ENCODE measurements at places on chromosomes 12 and 14.

DNA sequence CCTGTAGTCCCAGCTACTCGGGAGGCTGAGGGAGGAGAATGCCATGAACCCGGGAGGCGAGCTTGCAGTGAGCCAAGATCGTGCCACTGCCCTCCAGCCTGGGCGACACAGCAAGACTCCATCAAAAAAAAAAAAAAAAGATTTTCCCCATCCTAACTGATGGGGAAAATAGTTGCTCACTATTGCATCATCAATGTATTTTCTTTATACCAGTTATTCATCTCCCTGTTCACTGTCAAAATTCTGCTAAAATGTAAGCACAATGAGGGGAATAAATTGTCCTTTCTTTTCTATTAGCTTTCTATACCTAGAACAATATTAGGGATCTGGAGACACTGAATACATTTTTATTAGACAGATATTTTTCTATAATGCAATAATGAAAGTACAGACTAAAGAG is 561.3 kb downstream of the CCER1 start:
- no peak for DNase-seq

GRCh38 chr14:24700511-24700910 is 66.5 kb upstream of the GZMB start:
- DNase-seq, result no peak

DNA sequence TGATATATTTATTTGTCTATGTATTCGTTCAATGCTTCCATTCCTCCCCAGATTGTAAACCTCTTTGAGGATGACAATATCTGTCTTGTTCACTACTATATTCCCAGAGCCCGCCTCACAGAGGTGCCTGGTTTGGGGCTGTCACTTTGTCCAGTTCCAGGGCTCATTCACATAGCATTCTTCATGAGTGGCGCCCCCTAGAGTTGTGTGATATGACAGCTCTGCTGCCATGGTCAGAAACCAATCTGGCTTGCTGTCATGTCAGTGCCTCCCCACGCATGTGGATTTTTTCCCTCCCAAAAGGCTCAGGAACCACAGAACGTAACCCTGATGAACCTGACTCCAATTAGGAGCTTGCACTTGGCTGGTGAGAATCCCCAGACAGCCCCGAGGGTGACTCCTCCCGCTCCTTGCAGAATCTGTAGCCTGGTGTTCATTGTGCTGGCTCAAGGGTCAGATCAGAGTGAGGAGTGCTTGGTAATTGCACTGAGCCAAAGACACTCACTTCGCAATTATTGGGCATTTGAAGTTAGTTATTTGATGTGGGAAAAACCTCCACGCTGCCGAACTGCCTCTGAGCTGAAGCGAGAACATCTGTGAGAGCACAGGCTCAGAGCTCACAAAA is 145.5 kb downstream of the PTPN11 start:
- DNase-seq, result no peak

GRCh38 chr14:64965356-64966000 is 6.7 kb downstream of the RAB15 start:
- DNase-seq, result no peak

GRCh38 chr14:52473557-52473956 is 78.7 kb downstream of the TXNDC16 start:
- DNase-seq, result no peak

- no peak for DNase-seq
Observed at GRCh38 chr14:99395909-99396530, 84.6 kb downstream of the SETD3 start.

DNA sequence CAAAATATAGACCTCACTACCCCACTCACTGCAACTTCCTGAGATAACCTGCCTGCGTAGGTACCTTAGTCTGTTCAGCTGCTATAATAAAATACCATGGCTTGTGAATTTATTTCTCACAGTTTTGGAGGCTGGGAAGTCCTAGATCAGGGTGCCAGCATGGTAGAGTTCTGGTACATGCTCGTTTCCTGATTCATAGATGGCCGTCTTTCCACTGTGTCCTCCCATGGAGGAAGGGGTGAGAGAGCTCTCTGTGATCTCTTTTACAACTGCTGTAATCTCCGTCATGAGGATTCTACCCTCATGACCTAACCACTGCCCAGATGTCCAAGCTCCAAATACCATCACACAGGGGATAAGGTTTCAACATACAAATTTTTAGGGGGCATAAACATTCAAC is 49.7 kb downstream of the KCNA1 start:
- DNase-seq, result no peak

DNA sequence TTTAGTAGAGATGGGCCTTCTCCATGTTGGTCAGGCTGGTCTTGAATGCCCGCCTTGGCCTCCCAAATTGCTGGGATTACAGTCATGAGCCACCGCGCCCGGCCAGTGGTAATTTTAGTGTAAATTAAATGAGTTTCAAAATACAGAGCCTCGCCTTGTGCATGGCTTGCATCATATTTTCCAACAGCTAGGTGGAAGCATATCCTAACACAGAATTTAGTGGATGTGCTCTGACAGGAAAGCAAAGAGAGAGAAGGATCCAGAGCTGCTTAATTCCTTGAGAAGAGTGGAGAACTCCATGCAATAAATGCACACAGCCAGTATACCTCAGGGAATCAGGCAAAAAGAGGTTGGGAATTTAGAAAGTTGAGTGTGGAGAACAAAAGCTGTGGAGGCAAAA is 2.5 kb downstream of the OR6C2 start:
- no peak for DNase-seq

GRCh38 chr14:92861856-92862745 is 60.8 kb upstream of the CHGA start:
- no peak for DNase-seq

- DNase-seq, result no peak
Observed at GRCh38 chr12:7137908-7138307, 7.7 kb downstream of the CLSTN3 start.

DNA sequence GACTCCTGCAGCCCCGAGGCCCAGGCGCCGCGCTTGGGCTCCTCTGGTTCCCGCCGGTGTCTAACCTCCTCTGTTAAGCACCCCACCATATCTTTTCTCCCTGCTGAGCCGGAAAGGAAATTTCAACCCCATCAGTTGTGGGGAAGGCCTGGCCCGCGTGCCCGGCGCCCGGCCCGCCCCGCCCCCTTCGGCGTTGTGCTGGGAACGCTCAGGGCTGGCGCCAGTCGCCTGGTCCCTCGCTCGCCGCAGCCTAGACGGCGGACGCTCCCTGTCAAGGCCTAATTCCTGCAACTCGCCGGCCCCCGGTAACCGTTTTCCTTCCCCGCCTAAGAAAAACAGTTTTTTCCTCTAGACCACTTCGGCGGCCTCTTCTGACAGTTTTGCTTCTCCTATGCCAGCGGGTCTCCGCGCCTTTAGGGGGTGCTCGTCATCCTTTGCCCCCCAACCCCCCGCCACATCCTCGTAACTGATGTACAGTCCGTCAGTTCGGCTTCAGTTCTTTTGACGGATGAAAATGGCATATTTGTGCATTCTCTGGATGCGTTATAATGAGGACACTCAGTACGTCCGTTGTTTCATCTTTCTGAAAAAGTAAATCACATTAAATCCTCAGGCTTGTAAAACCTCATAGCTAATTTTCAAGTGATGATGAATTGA is 506 bp upstream of the NAP1L1 start:
- DNase-seq, result no peak

DNA sequence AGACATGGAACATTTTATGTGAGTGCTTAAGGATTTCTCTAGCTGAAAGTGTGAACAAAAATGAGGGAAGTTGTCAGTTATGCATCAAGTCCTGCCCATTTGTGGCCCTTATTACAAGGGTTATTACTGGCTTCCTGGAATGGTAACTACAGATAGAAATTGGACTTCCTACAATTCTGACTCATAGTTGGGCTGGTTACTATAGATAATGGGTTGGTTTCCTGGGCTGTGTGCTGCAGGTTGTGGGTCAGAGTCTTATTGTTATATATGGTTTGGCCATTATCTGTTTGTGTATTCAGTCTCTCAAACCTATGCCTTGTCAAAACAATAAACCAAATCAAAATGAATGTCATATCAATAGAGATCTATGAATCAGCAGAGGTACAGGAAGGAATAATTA is 313.7 kb downstream of the ADAMTS20 start:
- DNase-seq, result no peak

GRCh38 chr12:120358412-120359100 is 10.4 kb downstream of the MSI1 start:
- DNase-seq, result no peak

GRCh38 chr12:19369691-19370148 is 69.6 kb upstream of the AEBP2 start:
- DNase-seq, result no peak

DNA sequence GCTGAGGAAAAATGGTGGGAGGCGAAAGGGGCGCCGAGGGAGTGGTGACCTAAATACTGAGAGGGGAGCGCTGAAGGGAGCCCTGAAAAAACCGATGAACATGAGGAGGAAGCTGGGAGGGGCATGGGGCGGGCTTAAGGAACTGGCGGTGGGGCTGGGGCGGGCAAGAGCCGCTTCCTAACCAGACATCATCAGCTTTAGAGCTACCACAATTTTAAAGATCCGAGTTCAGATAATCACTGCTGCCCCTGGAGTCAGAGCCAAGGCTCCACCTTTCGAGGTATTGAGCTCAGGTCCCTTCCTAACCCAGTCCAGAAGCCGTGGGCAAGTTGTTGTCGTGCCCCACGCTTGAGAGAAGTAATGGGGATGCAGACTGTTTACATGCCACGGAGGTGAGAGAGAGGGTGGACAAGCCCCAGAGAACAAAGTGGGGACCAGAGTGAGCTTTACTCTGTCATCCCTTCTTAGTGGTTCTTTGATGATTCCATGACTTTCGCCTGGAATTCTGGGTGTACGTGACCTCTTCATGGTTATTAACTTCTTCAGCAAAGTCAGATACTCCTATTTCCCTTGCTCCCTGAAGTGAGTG is 393 bp downstream of the ORMDL2 start:
- DNase-seq, result no peak

- no peak for DNase-seq
Observed at GRCh38 chr14:104281768-104282301, 143.4 kb downstream of the KIF26A start.

DNA sequence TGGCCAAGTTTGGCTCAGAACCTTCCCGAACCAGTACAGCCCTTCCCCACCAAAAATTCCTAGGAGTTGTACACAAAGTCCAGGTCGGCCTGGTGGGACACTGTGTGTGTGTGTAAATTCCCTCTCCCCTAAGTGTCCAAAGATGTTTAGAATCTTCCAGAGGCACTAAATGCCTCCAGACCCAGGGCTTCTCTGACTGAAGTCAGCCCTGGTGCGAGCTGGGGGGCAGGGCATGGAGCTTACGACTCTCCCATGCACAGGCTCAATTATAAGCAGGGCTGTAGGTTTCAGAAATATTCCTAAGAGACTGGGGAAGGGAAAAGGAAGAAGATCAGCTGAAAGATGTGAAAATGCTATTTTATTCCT is 106.9 kb upstream of the ATF7IP start:
- DNase-seq, result no peak

DNA sequence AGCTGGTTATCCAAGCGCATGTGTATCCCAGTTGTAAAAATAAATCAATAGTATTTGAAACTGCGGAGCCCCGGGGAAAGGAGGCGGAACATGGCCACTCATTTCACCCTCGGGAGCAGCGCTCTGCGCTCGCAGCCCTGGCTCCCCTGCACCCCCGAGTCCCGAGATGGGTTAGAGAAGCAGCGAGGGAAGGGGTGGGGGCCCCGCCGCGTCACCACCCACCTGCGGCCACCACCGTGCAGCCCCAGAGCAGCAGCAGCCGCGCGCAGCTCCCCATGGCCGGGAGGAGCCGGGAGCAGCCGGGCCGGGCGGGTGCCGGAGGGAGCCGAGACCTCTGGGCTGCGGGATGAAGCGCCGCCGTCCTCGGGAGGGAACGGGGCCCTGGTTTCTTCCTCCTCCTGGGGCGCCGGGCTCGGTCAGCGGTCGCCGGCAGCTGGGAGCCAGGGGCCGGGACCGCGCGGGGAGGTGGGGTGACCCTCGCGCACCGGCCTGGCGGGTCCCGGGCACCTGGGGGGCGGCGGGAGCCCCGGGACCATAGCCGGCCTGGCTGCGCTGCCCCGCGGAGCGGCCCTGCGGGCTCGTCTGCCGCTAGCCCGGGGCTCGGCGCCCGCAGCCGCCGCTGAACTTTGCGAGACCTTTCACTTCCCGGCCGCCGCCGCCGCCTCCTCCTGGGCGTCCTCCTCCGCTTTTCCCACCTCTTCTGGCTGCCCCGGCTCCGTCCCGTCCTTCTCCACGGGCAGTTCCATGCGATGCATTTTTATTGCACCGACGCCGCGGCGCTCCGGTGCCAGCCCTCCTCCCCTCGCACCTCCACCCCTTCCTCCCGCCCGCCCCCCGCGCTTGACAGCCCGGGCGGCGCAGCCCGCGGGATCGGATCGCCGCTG is at the start of gene NTN4:
NTN4 (minus strand) TSS at position 732 of the 884 bp plus-strand sequence; CDS start at position 277, 455 bp downstream.
- DNase-seq, result no peak

GRCh38 chr14:89432226-89432625 is 15.2 kb upstream of the FOXN3 start:
- DNase-seq, result no peak

- no peak for DNase-seq
Observed at GRCh38 chr12:124188561-124189405, 106.1 kb upstream of the RFLNA start.

DNA sequence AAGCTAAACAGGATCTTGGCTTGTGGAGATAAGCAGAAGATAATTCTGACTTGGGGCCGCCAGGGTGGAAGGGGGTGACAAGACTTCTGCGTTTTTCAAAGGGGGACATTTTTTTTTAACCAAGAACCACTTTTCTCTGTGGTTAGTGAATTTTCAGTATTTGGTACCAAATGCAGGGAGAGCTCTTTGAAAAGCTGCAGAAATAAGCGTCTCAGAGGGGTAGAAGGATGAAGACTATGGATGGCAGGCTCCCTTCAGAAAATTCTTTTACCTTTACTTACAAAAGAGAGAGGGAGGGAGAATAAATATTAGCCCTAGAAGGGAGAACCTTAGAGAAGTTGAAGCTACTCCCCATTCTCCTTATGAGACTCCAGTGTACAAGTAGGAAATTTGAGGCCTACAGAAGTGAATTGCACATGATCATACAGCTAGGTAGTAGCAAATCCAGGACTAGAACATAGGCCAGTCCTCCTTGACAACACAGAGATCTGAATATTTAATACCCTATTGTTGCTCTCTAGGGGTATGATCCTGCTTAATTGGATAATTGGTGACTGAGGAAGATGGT is 840 bp downstream of the MRPL52 start:
- no peak for DNase-seq
